Activated T-cell treated with anti-CD3 and anti-CD28 coated beads for 24 hours (primary cell): ENCODE measurements at places on chromosomes 5 and 9.

DNA sequence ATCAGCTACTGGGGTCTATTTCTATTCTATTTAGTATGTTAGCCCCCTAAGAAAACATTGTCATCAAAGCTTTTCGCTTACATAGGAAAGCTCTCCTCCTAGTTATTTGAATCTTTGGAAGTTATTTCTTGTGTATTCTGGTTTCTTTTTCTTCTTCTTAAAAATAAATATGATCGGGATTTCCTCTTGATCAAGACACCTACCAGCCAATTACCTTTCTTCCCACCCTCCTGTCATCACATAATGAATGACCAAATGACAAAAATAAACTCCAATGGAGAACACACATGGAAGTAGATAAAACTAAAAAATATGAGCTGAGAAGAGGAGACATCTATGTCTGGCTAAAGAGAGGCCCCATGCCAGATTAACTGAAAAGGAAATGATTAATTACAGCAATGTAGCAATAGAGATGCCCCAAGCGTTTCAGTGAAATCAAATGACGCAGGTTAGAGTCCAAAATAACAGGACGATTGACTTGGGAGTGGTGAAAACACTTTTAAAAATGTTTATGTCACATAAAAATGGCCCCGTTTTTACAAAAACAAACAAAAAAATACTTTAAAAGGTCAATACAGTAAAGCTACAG is 59.5 kb upstream of the PCSK1 start:
- no peak for DNase-seq

GRCh38 chr5:131720714-131721113 is 76.1 kb downstream of the FNIP1 start:
- DNase-seq: no peak

DNA sequence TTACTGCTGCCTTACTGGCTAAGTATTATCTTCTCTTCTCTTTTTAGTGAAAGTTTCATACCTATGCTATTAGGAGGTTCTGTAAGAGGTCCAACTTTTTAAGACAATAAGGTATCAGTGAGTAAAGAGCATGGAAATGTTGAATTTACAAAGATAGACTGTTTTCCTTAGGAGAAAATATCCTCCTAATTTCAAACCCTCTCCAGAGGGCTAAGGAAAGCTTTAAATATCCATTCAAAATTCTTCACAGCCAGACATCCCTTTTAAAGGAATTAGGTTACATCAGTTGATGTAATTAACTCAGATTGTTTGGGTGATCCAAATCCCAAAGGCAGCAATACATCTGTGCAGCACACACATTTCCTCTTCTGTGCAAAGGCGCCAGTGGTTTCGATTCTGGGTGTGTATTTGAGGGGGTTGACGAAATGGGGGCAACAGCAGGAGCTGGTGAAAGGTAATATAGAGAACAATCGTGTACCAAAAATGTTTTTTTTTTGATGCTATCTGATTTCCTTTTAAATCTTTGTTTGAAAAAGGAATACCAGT is 273.8 kb upstream of the RPS23 start:
- DNase-seq: no peak

DNA sequence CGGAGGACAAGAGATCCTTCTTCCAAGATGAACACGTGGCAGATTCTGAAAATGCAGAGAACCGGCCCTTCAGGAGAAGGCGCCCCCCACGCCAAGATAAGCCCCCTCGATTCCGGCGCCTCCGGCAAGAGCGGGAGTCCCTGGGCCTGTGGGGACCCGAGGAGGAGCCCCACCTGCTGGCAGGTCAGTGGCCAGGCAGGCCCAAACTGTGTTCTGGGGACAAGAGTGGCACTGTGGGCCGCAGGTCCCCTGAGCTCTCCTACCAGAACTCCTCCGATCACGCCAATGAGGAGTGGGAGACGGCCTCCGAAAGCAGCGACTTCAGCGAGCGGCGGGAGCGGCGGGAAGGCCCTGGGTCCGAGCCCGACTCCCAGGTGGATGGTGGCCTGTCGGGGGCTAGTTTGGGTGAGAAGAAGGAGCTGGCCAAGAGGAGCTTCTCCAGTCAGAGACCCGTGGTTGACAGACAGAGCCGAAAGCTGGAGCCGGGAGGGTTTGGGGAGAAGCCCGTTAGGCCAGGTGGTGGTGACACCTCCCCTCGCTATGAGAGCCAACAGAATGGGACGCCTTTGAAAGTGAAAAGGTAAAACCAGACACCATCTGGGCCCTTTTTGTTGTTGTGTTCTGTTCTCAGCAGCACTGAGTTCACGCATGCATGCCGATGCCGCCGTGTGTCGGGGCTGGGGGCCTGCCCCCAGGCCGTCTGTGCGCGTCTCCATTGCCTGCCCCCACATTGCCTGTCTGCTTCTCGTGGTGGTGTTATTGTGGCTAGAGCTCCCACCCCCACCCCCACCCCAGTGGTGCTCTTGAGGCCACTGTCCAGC is 26.6 kb upstream of the POMT1 start:
- no peak for DNase-seq

DNA sequence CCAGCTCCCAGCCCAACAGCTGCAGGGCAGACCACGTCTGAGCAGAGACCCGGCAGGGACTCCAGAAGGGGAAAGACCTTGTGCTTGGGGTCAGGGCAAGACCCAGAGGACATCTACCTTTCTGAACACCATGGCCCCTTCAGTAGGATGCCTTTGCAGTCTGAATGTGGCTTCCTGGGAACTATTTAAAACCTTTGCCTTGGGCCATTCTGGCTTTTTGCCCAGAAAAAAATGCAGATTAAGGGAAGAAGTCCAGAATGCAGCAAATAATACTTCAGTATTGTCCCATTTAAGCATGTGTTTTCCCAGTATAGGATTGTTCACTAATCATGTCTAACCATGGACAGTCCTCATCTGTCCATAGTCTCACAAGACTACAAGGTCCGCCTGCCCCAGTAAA is 67.5 kb upstream of the ERCC6L2 start:
- DNase-seq: no peak

DNA sequence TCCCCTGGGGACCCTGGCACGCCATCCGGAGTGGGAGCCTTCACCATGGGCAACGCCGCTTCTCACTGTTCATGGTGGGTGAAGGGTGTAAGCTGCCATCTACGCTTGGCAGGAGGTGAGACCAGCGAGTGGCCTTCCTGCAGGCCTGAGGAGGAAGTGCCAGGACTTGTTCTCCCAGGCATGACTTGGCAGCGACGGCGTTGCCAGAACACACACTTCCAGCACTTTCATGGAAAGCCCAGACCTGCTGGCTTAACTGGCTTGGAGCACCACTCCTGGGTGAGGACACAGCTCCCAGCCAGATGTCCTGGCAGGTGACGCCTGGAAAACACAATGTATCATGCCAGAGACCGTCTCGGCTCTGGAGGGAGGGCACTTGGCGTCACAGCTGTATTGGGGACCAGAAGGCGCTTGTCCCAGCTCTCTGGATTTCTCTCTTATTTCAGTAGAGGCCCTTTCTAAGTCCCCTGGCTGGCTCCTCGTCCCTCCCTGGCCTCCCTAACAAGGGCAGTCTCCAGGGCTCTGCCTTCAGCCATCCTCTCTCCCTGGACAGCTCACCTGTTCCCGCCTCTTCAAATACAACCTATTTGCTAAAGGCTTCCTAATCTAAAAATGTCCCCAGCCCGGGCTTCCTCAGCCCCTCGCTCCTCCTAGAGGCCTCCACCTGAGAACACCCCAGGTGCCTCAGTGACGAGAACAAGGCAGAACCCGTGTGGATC is 188.3 kb downstream of the OLFM1 start:
- DNase-seq: no peak

- no peak for DNase-seq
Measured at GRCh38 chr5:59786334-59786805, 107.2 kb downstream of the PDE4D start.

- DNase-seq: no peak
Measured at GRCh38 chr5:132059043-132059695, 1.3 kb upstream of the IL3 start.

DNA sequence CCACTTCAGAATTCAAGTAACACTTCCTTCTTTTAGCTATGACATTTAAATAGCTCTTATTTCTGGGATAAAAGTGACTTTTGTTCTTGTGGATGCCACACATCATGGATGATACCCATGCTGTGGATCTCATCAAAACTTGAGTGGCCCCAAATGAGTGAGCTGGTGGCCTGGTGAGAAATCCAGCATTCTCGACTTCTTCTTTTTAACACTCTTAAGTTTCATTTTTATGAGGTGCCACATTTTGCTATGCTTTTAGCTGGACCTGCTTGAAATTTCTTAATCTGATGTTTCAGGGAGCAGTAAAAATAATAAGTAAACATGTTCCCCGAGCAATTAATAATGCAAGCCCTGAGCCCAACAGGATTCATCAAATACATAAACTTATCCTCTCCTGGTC is 384.8 kb upstream of the MEF2C start:
- no peak for DNase-seq

- DNase-seq: no peak
Measured at GRCh38 chr9:125161284-125161918, 18.1 kb upstream of the SCAI start.

- no peak for DNase-seq
Measured at GRCh38 chr9:131810351-131811170, 70.7 kb upstream of the RAPGEF1 start.

GRCh38 chr9:105444130-105444529 is 3.7 kb upstream of the FSD1L start:
- DNase-seq: no peak

DNA sequence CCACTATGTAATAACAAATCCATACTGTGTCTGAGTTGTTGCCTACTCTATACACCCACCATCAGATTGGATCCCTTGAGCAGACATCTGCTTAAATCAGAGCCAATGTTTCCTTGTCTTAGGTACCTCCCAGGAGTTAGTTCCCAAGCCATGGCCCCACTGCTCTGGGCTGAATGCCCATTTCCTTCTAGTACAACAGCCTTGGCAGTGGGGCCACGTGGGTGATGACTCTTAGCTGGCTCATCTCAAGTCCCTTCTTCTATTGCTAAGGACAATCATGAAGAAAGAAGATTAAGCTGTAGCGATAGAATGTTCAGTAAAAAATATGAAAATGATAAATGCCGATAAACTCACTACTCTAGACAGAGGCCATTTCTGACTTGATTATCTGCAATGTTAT is 16.6 kb downstream of the PTGR1 start:
- DNase-seq: no peak

- no peak for DNase-seq
Measured at GRCh38 chr5:91281401-91281800, 101.7 kb downstream of the ARRDC3 start.

DNA sequence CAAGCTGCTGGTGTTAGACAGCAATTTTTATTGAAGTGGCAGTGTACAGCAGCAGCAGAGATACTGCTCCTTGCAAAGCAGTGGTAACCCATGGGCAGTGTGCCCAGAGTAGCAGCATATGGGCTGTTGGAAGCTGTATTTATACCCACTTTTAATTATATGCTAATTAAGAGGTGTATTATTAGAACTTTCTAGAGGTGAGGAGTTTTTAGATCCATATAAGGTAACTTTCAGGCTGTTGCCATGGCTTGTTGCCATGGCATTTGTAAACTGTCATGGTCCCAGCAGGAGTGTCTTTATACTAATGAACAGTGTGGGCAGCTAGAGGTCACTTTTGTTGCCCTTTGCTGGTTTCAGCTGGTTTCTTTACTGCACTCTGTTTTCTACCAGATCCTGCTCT is 3.7 kb upstream of the PJA2 start:
- DNase-seq: no peak

DNA sequence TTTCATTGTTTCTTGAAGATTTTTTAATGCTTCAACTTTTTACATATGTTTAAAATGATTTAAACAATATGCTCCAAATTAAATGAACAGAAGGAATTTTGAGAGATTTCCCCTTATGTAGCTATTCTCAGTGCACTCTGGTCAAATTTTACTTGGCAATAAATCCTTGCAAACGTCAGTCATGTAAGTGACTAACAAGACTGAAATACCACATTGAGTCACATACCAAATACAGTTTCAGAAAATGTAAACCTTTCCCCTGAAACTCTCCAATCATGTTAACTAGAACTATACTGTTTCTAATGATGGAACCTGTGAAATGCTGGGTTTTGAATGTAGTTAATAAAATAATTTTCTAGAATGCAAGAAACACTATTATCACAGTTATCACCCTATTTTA is 29.6 kb downstream of the SAR1B start:
- DNase-seq: no peak

- no peak for DNase-seq
Measured at GRCh38 chr5:157900644-157901043, 41.7 kb upstream of the CLINT1 start.

DNA sequence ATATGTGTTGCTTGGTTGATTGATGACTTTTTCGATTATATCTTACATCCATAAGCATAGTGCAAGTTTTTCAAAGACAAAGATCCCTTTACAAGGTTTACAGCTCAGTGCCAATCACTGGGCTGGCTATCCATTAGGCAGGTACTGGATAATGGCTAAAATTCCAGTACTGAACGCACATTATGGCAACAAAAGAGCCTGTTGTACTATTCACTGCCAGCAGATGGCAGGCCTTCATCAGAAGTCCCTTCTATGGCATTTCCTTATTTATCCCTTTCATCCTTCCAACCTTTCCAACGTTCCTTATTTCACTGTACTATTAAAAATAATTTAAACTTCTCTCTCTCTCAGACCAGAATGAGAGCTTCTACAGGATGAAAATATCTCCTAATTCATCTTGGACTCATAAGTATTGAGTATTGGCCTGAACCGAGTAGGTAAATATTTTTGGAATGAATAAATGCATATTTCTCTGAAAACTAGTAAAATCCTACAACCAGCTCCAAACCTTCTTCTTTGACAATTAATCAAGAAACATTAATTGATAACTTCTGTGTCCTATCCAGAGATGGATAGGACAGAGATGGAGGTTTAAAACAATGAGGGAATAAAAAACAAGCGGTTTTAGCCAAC is 6.7 kb upstream of the WNT8A start:
- DNase-seq: peak; percentile 27

DNA sequence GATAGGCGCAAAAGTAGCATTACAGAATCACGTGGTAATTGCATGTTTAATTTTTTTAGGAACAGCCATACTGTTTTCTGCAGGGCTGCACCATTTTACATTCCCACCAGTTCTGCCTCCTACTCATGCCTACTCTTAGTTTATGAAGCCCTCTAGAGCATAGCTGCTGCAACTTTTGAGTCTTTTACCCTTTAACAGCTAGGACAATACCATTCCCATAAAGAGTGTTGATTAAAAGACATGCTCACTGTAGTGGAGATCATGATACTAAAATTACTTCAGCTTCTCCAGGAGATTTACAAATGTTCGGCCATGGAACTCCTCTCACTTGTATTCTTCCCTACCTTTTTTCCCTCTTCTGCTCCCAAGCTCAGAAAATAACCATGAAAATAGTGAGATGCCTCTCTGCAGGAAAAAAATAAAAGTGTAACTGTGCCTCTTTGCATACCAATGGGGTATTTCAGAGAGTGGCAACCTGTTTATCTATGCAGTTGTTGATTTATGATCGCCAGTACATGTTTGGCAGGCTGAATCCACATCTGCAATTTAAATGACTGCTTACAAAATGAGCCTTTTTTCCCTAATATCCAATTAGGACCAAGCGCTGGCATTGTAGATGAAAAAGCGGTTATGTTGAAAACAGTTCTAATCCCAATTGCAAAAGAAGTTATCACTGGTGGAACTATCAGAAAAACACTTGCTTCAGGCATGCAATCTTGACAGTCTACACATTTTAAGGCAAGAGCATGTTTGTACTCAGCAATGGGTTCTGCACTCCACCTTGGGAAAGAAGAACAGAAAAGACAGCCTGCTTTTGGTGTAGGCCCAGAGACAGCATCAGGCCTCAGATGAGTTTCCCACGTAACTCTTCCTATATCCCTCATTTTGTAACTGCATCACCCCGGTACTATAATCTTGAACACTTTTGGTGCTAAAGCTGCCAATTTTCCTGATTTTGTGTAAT is 131.1 kb downstream of the ADAMTSL1 start:
- DNase-seq: no peak
